Activated CD4-positive, alpha-beta T cell treated with anti-CD3 and anti-CD28 coated beads, Interleukin-2, amount 50 U/mL, for 48 hours (primary cell): ENCODE measurements at places on chromosomes 2 and 18.

DNA sequence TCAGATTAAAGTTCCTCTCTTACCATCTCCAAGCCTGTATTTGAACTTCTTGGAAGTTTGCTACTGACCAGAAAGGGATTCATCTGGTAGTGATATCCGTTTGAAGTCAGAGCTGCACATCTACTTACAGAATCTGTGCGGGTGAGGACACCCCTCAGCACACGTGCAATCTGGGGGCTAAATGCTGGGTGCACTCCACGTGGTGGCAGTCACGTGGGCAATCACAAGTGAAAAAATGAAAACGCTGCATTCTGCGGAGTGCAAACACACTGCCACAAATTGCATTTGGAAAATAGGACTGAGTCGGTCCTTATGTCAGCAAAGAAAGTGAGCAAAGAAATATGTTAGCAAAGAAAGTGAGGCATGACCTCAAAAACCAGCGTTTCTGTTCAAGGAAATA is 76.1 kb upstream of the GYPC start:
- no peak for DNase-seq

- no peak for DNase-seq
These were observed 125.5 kb downstream of the WDSUB1 start for GRCh38 chr2:159160954-159161353.

GRCh38 chr18:80109676-80110078 is 615 bp downstream of the ADNP2 start:
- DNase-seq, result peak; percentile 46

DNA sequence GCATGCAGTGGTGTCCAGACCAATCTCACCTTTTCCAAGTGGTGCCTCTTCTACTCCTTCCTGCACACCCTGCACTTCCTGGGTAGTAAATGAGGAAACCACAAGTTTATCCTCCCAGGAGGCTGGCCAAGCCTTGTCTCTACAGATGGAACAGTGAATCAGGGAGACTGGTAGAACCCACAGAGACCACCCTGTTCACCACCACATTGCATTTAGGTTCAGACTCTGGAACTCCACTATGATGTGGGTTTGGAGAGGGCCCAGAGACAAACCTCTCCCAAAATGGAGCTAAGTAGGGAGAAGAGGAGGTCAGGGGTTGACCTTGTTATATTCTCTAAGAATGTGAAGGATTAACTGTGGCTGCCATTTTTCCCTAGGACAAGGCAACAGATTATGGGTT is 102.8 kb upstream of the FZD7 start:
- no peak for DNase-seq

- DNase-seq, result no peak
These were observed 686 bp downstream of the HNMT start for GRCh38 chr2:137964859-137965459.

DNA sequence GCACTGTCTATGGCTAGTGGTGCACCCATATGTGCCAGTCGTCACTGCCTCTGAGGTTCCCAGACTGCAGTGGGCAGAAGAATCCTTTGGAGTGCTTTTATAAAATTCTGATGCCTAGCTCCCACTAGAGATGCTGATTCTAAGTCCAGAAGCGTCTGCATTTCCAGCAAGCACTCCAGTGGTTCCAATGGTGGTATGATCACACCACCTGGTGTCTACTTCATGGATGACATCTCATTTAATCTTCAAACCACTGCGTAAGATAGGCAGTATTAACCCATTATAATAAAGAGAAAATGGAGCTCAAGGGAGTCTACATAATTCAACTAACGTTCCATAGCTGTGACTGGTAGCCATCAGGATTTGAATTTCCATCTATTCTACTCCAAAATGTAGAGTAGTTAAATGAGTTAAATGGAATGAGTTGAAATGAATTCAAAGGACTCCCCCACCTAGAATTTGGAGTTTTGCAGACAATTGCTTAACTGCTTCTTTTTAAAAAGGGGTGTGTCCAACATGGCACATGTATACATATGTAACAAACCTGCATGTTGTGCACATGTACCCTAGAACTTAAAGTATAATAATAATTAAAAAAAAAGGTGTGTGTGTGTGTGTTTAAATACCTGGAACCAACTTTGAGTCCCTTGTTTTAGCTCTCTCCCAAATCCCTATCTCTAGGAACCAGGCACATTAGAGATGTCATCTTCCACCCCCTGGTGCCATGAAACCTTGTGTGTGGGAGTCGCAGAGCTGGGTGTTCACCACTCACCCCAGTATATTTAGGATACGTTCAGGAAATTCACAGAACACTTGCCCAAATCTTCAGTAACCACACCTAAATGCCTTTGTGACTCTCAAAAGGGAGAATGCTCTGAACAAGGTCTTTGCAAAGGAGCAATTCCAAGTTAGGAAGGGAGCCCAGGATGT is 14.1 kb downstream of the LAMA3 start:
- DNase-seq, result peak; percentile 7

DNA sequence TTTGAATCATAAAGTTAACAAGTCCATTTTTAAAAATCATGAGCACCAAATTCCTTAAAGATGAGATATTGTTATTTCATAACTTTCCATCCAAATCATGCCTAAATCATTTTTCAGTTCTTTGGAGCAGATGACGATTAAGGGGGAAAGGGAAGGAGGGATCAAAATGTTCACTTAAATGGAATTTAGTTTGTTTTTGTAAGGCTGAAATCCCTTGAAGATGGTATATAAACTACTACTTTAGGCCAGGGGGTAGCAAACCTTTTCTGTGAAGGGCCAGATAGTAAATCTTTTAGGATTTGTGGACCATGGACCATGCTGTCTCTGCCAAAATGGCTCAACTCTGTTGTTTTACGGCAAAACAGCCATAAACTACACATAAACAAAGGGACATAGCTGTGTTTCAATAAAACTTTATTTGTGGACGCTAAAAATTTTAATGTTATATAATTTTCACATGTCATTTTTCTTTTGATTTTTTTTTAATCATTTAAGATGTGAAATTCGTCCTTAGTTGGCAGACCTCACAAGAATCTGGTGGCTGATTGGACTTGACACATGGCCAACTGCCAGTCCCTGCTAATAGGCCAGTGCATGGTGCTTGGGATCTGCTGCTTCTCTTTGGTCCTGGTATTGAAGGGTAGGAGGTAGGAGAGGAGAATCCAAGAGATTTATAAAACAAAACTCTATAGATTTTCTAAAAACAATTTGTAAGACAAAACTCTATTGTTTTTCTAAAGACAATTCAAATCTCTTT is 52.0 kb upstream of the RTN4 start:
- DNase-seq, result no peak

DNA sequence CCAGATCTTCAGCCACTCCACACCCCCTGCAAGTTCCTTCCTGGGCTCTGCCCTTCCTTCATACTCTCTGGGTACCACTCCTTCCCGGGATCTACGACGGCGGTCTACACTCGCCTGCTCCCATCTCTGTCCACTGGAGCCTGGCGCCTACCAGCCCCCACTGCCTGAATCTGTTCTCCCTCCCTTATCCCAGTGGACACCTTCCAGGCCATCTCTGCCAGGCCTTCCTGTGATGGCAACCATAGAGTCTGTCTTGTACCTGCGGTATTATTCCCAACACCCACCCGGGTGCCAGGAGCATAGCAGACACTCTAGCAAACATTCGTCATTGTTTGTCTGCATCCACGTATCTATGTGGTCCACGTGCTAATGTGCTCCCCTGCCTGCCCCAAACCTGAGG is 140.9 kb downstream of the ZFP36L2 start:
- no peak for DNase-seq

DNA sequence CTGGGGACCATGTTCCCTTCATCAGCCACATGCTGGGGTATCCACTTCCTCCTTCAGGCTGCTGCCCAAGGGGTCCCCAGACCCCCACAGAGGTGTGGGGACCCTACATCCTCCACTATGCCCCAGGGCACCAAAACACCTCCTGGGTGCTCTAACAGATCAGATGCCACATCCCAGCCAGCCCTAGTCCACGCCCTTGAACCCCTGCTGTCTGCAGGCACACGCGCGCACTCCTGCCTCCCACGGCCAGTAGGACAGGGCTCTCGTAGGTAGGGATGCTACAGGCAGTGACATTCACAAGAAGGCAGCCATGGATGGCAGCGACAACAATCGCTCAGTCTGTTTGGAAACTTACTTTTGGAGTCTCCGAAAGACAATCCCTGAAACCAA is 3.0 kb upstream of the GPC1 start:
- no peak for DNase-seq

- DNase-seq, result no peak
These were observed 1.5 kb upstream of the GEMIN6 start for GRCh38 chr2:38776531-38776930.

GRCh38 chr2:181268174-181268867 is 188.9 kb upstream of the ITGA4 start:
- DNase-seq, result no peak

- DNase-seq, result peak; percentile 14
These were observed 99.5 kb downstream of the DTNA start for GRCh38 chr18:34809451-34810072.

DNA sequence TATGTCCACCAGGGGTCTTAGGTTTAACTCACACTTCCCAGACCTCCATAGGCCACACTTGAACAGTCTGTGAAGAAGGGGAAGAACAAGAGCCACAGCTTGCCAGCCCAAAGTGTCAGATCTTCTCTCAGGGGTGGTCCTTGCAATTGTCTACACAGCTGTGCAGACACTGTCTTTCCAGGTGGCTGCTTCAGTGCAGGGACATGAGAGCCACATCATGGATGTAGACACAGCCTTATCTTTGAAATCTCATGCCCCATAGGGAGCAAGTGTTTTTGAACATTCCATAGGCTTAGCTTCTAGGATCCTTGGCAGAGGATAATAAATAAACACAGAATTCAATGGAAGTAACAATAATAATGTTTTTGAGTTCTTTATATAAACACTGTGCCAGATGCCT is 6.7 kb downstream of the ZNF407 start:
- no peak for DNase-seq

DNA sequence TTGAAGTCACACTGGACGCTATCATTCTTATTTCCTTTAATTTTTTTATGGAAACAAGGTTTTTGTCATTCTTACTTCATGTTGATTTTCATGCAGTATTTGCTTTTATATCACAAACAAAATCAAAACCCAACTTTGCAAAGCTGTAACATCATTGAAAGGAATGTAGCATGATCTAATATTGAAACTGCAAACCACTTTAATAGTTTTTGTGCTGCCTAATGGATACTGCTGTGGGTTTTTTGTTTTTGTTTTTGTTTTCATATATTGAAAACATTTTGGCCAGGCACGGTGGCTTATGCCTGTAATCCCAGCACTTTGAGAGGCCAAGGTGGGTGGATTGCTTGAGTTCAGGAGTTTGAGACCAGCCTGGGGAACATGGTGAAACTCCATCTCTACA is 81.6 kb downstream of the MAP2 start:
- DNase-seq, result no peak

GRCh38 chr2:224982910-224983711 is 59.2 kb downstream of the DOCK10 start:
- peak; percentile 41 for DNase-seq

- no peak for DNase-seq
These were observed 120.6 kb downstream of the CTIF start for GRCh38 chr18:48659188-48660009.

DNA sequence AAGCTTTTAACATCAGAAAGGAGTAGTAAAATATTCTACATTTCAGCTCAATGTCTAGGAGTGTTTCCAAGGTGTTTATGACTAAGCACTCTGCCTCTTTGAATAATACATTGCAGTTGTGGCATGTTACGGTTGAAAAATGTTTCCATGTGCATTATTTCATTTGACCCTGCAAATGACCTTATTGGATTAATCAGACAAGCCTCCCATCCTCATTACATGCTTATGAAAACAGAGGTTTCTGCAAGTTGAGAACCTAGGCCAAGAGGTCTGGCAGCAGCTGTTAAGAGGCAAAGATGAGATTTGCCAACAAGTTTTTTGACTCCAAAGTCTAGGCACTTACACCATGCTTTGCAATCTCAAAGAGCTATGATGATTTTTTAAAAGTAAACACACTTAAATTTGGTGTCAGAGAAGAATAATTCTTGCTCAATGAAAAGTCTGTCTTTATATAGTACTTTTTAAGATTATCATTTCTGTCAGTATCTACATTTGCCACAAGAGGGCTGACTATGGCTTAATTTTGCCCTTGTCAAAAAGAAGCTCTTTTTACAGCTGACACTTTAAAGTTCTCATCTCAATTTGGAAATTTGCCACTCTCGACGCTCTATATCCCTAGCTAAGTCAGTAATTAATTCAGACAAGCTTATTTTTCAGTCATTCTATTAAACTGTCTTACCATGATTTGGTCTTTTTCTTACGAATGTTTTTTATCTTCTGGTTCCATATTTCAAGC is 260.6 kb downstream of the PAX3 start:
- no peak for DNase-seq

DNA sequence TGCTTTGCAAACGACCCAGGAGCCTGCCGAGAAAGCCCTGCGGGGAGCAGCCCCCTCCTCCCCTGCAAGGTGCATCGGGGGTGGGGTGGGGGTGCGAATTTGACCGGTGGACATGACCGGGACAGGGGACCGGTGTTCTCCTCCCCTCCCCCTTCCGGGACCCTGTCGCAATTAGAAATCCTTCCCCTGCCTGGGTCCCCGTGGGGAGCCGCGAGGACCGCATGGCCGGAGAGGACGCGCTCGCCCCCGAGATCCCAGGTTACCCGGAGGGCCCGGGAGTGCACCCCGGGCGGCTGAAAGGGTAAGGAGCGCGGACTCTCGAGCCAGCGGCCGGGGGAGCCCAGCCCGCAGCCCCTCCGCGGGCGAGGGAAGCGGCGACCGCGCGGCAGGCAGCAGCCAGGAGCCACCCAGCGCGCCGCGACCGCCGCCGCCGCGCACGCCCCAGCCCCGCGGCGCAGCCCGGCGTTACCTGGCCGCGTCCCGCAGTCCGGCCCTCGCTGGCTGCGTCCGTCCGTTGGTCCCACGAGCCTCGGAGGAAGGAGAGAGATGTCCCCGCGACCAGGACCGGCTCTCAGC is 482 bp downstream of the DLGAP1 start:
- no peak for DNase-seq

- no peak for DNase-seq
These were observed 1406.3 kb upstream of the CELF4 start for GRCh38 chr18:38971881-38972280.

GRCh38 chr18:59426855-59427254 is 67.8 kb upstream of the LMAN1 start:
- no peak for DNase-seq

DNA sequence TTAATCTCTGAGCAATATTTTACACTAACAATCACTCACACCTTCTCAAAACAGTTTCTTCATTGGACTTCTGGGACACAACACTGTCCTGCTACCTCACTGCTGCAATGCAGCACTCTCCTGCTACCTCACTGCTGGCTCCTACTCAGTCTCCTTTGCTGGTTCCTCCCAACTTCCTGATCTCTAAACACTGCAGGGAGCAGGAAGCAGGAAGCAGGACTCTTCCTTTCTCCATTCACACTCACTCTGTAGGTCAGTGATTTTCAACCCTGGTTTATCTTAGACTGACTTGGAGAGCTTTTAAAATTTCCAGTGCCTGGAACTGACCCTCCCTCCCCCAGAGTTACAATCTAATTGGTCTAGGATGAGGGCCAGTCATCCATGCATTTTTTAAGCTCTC is 243.4 kb upstream of the RBBP8 start:
- no peak for DNase-seq

DNA sequence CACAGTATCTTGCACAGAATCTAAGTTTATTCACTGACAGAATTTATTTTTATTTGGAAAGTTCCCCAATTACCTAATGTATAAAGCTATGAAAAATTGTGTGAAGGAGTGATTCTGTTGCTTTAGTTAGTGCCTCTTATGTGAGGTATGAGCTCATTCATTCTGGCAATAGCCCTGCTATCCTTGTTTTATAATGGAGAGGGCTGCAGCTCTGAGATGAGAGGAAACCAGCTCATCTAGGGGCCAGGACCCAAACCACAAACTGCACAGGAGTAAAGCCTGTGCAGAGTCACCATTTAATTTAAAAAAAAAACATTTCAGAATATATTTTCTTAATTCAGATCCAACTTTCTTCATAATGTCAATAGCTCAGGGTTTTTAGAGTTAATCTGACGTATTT is 383.0 kb downstream of the TMEM182 start:
- DNase-seq, result no peak
